ENCODE measurements at places on chromosomes 5 and 9.

GRCh38 chr9:3880851-3881250, 355.1 kb upstream of the RFX3 start:
- no peak overlapping the region for H3K27ac ChIP-seq
- H3K4me3 ChIP-seq: no peak overlapping the region
- no peak for DNase-seq

- DNase-seq: no peak
- no peaks in the 10 kb centered on the region for H3K27me3 ChIP-seq
- H3K4me3 ChIP-seq: no peak overlapping the region
- no peaks in the 10 kb centered on the region for H3K4me1 ChIP-seq
- no peak overlapping the region for H3K27ac ChIP-seq
Measured at GRCh38 chr9:134722120-134722701, 80.6 kb downstream of the COL5A1 start.

GRCh38 chr5:3377176-3377575, 218.5 kb upstream of the IRX1 start:
- no peaks in the 10 kb centered on the region for H3K36me3 ChIP-seq
- no peak for DNase-seq
- H3K27ac ChIP-seq: no peak overlapping the region
- H3K27me3 ChIP-seq: no peaks in the 10 kb centered on the region

DNA sequence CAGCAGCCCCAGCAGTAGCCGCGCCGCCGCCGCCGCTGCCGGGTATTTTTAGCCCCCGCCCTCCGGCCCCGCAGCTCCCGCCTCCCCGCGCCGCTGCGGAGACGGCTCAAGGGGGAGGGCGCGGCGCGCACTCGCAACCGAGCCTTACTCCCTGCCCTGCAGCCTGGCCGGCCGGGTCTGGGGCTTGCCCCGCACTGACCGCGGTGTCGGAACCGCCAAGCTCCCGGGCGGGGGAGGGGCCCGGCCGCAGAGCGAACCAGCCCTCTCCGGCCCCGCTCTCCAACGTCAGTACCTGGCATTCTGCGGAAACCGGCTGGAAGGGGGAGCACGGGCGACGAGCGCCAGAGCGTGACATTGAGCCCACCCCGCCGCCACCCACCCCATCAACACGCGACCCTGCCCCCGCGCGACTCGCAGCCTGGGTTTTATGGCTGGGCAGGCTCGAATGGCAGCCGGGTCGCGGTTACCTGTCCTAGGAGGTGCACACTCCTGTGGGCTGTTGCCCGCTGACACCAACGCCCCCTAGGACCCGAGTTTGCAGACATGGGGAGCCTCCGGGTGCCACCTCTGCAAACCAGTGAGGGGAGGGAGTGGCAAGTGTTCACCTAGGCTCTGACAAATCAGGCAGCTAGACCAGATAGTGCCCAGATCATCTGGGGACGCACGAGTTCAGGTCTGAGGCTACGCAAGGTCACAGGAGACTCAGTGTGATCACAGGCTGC, at the start of gene ACSL6:
Gene ACSL6 (minus strand): TSS at position 37 of the 722 bp plus-strand sequence. CDS start 105 bp downstream, outside the sequence.
- DNase-seq: no peak
- H3K4me1 ChIP-seq: peaks cover 5% of the 10 kb centered on the region
- no peaks in the 10 kb centered on the region for H3K36me3 ChIP-seq
- peak within 1 kb of the TSS; percentile 43 for H3K4me3 ChIP-seq

DNA sequence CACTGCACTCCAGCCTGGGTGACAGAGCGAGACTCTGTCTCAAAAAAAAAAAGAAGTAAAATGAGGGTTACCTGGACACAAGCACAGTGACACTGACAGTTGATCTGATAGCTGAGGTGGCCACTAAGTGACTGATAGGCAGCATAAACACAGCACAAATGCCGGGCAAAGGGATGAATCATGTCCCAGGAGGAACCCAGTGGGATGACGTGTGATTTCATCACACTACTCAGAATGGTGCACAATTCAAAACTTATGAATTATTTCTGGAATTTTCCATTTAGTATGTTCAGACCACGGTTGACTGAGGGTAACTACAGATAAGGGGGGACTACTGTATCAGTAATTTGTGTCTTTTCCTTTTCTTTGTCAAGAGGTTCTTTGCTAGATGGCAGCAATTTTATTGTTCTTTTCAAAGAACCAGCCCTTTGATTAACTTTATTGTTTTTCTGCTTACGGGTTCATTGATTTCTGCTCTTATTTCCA, 34.3 kb upstream of the RNF130 start:
- H3K27ac ChIP-seq: no peak overlapping the region
- H3K4me3 ChIP-seq: no peak overlapping the region
- no peaks in the 10 kb centered on the region for H3K36me3 ChIP-seq
- no peak for DNase-seq

DNA sequence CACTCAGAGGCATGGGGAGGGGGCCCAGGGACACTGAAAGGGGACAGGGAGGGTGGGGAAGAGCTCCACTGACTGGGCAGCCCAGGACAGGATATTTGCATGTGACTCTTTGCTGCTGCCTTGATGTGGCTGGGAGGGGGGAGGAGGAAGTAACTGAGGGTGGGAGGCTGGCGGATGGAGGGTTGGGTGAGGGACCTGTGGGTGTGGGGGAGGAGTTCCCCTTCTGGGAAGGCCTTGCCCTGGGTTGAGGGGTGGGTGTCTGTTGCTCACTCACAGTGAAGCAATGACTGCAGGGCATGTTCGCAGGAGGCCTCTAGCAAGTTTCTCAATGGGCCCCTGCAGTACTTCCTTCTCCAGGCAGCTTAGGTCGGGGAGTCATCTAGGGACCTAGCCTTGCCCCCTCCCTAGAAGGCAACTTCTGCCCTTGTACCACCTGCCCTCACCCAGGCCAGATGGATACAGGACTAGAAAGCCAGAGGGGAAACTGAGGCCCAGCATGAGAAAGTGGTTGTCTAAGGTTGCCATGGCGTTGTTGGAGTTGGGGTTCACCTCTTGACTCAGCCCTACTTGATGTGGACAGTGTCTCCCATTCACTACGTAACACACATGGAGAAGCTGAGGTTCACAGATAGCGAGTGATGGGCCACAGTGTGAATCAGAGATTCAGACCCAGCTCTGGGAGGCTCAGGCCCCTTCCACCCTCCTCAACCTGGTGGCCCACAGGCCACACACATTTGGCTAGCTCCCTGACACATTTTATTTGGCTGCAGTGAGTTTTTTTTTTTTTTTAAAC, 3.0 kb downstream of the GRK6 start:
- no peaks in the 10 kb centered on the region for H3K4me1 ChIP-seq
- no peak for DNase-seq

- no peaks in the 10 kb centered on the region for H3K27me3 ChIP-seq
- no peak overlapping the region for H3K27ac ChIP-seq
- no peak overlapping the region for H3K4me3 ChIP-seq
- no peaks in the 10 kb centered on the region for H3K36me3 ChIP-seq
- H3K4me1 ChIP-seq: peaks cover 13% of the 10 kb centered on the region
Measured at GRCh38 chr9:35910613-35911359, 1.5 kb downstream of the SPAAR start.

GRCh38 chr5:38455796-38456330, 100.6 kb downstream of the LIFR start:
- H3K27ac ChIP-seq: no peak overlapping the region
- no peak for DNase-seq
- H3K4me3 ChIP-seq: no peak overlapping the region
- H3K4me1 ChIP-seq: no peaks in the 10 kb centered on the region

GRCh38 chr5:54344653-54345052, 34.3 kb upstream of the ARL15 start:
- H3K4me3 ChIP-seq: no peak overlapping the region
- no peak for DNase-seq
- H3K27me3 ChIP-seq: no peaks in the 10 kb centered on the region

DNA sequence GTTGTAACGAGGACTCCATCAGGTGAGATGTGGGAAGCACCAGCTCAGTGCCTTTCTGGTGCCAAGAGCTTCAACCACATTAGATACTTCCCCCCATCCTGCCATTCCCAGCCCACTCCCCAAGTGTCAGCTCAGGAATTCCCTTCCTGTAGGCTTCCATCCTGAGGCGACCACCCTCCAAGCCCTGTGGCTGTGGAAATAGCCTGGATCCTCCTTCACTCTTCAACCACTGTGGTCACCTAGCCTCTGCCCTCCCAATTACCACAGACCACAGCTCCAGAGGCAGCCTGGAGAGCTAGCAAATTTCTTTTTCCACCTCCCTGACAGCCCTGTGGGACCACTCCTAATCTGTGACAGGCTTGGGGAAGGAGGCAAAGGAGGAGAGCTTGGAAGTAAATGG, 219.8 kb upstream of the MAP3K1 start:
- no peaks in the 10 kb centered on the region for H3K27me3 ChIP-seq
- no peaks in the 10 kb centered on the region for H3K4me1 ChIP-seq
- DNase-seq: no peak
- H3K36me3 ChIP-seq: no peaks in the 10 kb centered on the region
- H3K27ac ChIP-seq: no peak overlapping the region

GRCh38 chr9:91515074-91515687, 91.5 kb upstream of the NFIL3 start:
- H3K4me3 ChIP-seq: no peak overlapping the region
- no peaks in the 10 kb centered on the region for H3K27me3 ChIP-seq
- H3K4me1 ChIP-seq: no peaks in the 10 kb centered on the region
- H3K36me3 ChIP-seq: no peaks in the 10 kb centered on the region
- no peak for DNase-seq

DNA sequence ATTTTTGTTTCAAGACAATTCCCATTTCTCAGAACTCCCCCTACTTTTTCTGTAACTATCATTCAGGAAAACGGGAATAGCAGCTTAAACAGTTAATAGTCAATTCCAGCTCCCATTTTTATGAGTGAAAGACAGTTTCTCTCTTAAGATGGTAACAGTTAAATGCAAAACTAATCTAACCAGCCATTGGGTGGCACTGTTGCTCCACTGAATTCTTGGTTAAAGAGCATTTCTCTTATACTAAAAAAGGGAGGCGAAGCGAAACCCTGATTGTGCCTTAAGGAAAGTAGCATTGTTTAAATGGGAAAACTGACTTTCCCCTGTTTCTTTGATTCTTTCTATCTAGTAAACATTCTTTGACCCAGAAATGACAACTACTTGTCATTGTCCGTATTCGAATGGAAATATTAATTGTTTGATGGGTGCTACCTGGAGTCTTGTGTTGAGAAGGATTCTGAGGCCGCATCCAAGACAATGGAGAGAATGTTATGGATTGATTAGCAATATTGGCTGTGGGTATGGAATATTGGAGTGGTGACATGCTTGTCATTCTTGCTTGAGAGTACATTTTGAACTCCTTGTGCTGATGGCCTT, 507.8 kb downstream of the MAT2B start:
- no peaks in the 10 kb centered on the region for H3K4me1 ChIP-seq
- H3K27ac ChIP-seq: no peak overlapping the region
- H3K4me3 ChIP-seq: no peak overlapping the region
- H3K27me3 ChIP-seq: no peaks in the 10 kb centered on the region
- no peaks in the 10 kb centered on the region for H3K36me3 ChIP-seq
- DNase-seq: peak; percentile 70

- H3K4me1 ChIP-seq: no peaks in the 10 kb centered on the region
- no peaks in the 10 kb centered on the region for H3K36me3 ChIP-seq
- no peak overlapping the region for H3K27ac ChIP-seq
- H3K27me3 ChIP-seq: no peaks in the 10 kb centered on the region
- H3K4me3 ChIP-seq: no peak overlapping the region
- DNase-seq: no peak
Measured at GRCh38 chr9:135575995-135576631, 14.6 kb downstream of the PAEP start.

GRCh38 chr9:35871545-35871944, 1.3 kb upstream of the OR13J1 start:
- no peaks in the 10 kb centered on the region for H3K36me3 ChIP-seq
- H3K27ac ChIP-seq: no peak overlapping the region
- peaks cover 3% of the 10 kb centered on the region for H3K4me1 ChIP-seq
- DNase-seq: no peak
- H3K27me3 ChIP-seq: no peaks in the 10 kb centered on the region
- H3K4me3 ChIP-seq: no peak overlapping the region

DNA sequence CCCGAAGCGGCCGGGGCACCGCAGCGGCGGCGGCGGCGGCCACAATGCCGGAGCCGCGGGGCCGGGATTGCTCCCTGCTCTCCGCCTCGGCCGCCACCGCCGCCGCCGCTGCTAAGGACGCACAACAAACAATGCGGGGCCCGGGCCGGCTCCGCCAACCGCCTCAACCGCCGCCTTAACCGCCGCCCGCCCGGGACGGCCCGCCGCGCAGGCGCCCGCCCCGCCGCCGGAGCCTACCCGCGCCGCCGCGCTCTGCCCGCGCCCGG, 254 bp downstream of the STRBP start:
- no peaks in the 10 kb centered on the region for H3K27me3 ChIP-seq
- peaks cover 4% of the 10 kb centered on the region for H3K4me1 ChIP-seq
- H3K4me3 ChIP-seq: peak overlapping the region; percentile 98
- H3K36me3 ChIP-seq: no peaks in the 10 kb centered on the region

All from iPS DF 6.9 (cell line).